Endodermal cell (in vitro differentiated cells): ENCODE measurements at places on chromosomes 11 and 22. TPM values are rescaled to one million over a fixed set of nuclear protein-coding genes. Genes with fewer than 3 reads are reported as not detected.

DNA sequence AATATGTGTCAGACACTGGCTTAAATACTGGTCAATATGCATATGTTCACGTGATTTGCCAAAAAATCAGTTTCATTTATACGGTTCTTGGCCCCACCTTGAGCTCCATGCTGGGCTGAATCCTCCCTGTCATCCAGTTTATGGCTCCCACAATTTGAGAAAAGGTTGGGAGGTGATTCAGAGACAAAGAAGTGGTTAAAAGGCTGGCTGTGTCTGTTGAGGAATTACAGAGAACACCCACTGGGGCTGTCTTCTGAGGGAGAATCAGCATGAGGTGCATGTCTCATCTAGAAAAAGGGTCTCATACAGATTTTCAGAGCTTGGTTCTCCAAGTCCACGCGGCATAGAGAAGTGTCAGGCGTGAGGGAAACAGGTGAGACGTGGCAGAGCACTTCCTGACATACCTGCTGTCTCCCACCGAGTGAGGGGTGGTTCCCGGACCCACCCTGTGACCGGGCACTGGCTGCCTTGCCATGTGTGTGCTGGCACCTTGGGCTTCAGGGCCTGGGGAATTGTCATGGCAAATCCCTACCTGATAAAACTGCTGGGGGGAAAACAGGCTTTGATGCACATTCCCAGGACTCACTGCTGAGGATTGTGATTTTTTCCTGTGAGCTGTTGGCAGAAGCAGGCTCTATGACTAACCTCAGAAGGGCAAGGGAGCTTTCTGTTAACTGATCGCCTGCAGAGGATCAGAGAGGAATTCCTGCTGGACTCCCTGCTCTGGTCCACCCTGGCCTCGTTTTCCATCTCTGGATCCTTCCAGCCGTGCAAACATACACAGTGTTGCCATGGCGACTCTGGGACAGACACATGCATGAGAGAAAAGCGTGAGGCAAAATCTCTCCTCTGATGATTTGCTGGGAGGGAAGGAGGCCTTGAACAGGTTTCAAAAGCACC is 223.6 kb downstream of the ADAMTS15 start:
- no peaks in the 10 kb centered on the region for H3K27me3 ChIP-seq
- H3K4me1 ChIP-seq, result no peaks in the 10 kb centered on the region
- peak; percentile 58 for DNase-seq

- DNase-seq, result no peak
- H3K4me1 ChIP-seq, result no peaks in the 10 kb centered on the region
- H3K36me3 ChIP-seq, result no peaks in the 10 kb centered on the region
Observed at GRCh38 chr11:131897956-131898355, 527.5 kb downstream of the NTM start.

GRCh38 chr22:41284465-41284864 is 1.5 kb downstream of the RANGAP1 start:
- H3K27me3 ChIP-seq, result no peaks in the 10 kb centered on the region
- peak overlapping the region; percentile 97 for H3K4me3 ChIP-seq
- peaks cover 10% of the 10 kb centered on the region for H3K4me1 ChIP-seq
- no peak overlapping the region for H3K27ac ChIP-seq
- no peak for DNase-seq

Gene MOGAT2
- not detected in 3 replicates for total RNA-seq

Gene NRIP3
- 0.86 to 1.2 TPM (median 0.95 TPM) in 3 replicates for total RNA-seq

- H3K36me3 ChIP-seq, result no peaks in the 10 kb centered on the region
- H3K27me3 ChIP-seq, result no peaks in the 10 kb centered on the region
- H3K27ac ChIP-seq, result no peak overlapping the region
- H3K4me3 ChIP-seq, result no peak overlapping the region
Observed at GRCh38 chr11:73287400-73288101, 15.4 kb downstream of the P2RY6 start.

DNA sequence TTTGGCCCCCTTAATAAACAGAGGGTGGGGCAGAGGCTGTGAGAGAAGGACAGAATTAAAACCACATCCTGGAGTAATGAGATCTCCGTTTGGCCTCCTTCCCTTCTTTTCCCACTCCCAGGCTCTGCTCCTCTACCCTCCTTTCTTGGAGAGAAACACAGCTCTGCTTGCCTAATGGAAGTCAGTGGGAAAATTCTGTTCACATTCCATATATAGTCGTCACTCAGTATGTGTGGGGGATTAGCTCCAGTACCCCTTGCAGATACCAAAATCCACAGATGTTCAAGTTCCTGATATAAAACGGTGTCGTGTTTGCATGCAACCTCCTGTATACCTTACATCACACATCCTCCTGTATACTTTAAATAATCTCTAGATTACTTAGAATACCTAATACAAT is 37.6 kb upstream of the THY1 start:
- H3K27ac ChIP-seq, result no peak overlapping the region
- no peaks in the 10 kb centered on the region for H3K36me3 ChIP-seq
- H3K4me3 ChIP-seq, result no peak overlapping the region
- DNase-seq, result no peak

DNA sequence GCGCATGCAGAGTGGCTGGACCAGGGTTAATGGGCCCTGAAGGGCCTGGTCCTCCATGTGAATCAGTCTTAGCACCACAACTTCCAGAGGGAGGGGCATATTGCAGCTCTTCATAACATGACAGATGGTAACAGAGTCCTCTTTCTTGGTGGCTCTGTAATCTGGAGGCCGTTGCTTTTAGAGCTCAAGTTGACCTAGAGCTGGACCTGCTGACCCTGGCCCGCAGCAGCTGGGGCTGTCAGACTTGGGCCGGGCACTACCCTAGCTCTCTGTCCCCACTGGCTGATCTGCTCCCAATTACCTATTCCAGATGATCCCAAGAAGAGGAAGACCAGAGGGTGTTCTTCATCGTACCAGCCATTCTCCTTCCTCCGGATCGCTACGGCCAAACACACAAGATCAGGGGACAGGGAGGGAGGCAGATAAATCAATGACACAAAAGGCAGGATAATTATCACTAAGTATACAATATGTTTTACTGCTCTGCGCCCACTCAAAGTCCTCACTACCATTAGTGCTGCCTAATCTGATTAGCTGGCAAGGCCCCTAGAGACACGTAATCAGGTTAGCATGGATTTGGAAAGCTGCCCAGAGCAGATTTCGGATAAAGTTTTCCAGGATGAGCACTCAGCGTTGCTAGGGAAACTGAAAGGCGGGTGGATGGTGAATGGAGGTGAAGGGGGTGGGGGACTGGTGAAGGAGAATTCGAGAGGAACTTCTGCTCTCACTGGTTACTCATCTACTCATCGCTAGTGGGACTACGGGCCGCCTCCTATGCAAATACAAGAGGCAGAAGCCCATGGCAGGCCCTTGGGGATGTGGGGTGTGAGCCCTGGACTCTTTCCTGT is 64.5 kb upstream of the PHOX2A start:
- H3K4me3 ChIP-seq, result no peak overlapping the region
- H3K27me3 ChIP-seq, result no peaks in the 10 kb centered on the region
- H3K36me3 ChIP-seq, result peaks cover 3% of the 10 kb centered on the region
- H3K27ac ChIP-seq, result no peak overlapping the region

- H3K27me3 ChIP-seq, result no peaks in the 10 kb centered on the region
- DNase-seq, result no peak
- H3K36me3 ChIP-seq, result no peaks in the 10 kb centered on the region
- no peak overlapping the region for H3K4me3 ChIP-seq
- no peak overlapping the region for H3K27ac ChIP-seq
Observed at GRCh38 chr22:42408810-42409529, 23.2 kb downstream of the NFAM1 start.

GRCh38 chr22:45476814-45477213 is 25.9 kb upstream of the FBLN1 start:
- H3K27me3 ChIP-seq, result no peaks in the 10 kb centered on the region
- H3K4me3 ChIP-seq, result no peak overlapping the region
- DNase-seq, result no peak
- H3K4me1 ChIP-seq, result peaks cover 3% of the 10 kb centered on the region

Gene MGAT3
- 16.7 to 20.3 TPM (median 18.6 TPM) in 3 replicates for total RNA-seq

DNA sequence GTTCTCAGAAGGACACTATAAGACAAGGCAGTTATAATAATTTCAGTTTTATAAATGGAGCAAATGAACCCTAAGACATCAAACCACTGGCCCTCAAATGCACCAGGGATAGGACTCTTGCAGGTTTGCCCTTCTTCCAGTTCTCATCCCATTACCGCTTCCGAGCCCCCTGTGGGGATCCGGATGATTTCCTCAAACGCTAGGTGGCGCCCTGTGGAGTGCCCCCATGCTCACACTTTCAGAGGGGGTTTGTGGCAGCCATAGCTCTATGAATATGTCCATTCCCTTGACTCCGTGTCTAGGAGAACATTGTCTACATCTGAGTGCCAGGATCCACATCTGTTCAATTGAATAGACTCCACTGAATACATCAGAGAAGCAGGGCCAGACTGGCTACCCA is 816.3 kb downstream of the NTM start:
- H3K4me1 ChIP-seq, result no peaks in the 10 kb centered on the region
- H3K27me3 ChIP-seq, result peaks cover 7% of the 10 kb centered on the region
- DNase-seq, result peak; percentile 75
- H3K36me3 ChIP-seq, result no peaks in the 10 kb centered on the region
- no peak overlapping the region for H3K4me3 ChIP-seq
- no peak overlapping the region for H3K27ac ChIP-seq

DNA sequence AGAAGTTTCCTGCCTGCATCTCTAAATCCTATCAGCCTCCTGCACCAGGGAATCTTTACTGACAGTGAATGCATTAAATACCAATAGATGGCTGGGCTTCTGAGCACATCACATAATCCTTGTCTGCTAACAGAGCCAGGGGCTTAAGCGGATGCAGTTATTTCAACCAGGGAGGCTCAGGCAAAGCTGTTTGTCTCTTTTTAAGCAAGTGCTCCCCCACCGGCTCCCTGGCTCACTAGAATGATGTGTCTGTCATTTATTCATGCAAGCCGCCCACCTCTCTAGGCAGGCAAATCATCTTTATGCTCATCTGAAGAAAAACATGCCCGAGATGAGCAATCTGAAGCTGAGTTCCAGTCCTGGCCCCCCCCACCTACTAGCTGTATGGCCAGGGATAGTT is 182.3 kb downstream of the TENM4 start:
- H3K27me3 ChIP-seq, result no peaks in the 10 kb centered on the region
- no peak for DNase-seq
- peaks cover 2% of the 10 kb centered on the region for H3K4me1 ChIP-seq
- no peak overlapping the region for H3K27ac ChIP-seq
- H3K36me3 ChIP-seq, result no peaks in the 10 kb centered on the region
- no peak overlapping the region for H3K4me3 ChIP-seq

DNA sequence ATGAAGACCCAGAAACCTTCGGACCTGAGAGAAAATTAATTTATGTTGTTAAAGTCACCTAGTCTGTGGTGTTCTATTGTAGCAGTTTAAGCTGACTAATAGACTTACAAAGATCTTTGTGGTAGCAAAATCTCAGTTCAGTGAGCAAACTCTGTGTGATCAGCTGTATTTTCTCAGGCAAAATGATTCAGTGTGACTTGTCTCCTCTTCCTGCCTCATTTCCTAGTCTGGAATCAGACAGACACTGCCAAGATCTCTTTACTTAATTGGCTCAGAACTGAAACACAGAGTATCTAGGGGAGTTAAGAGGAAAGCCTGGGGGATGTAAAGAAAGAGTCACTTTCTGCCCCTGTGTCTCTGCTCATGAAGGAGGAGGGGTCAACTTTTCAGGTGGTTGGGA is 564.7 kb downstream of the KCNA4 start:
- H3K27me3 ChIP-seq, result no peaks in the 10 kb centered on the region
- no peak overlapping the region for H3K4me3 ChIP-seq
- H3K4me1 ChIP-seq, result peaks cover 7% of the 10 kb centered on the region
- no peaks in the 10 kb centered on the region for H3K36me3 ChIP-seq
- no peak for DNase-seq

Gene C11orf86
- total RNA-seq, result not detected in 2 replicates

Gene CHRM1
- total RNA-seq, result not detected in 2 replicates

- peak overlapping the region; percentile 30 for H3K27ac ChIP-seq
- no peaks in the 10 kb centered on the region for H3K36me3 ChIP-seq
- peaks cover 28% of the 10 kb centered on the region for H3K4me1 ChIP-seq
- H3K4me3 ChIP-seq, result no peak overlapping the region
- DNase-seq, result peak; percentile 41
Observed at GRCh38 chr11:116180806-116181600, 591.8 kb downstream of the BUD13 start.

DNA sequence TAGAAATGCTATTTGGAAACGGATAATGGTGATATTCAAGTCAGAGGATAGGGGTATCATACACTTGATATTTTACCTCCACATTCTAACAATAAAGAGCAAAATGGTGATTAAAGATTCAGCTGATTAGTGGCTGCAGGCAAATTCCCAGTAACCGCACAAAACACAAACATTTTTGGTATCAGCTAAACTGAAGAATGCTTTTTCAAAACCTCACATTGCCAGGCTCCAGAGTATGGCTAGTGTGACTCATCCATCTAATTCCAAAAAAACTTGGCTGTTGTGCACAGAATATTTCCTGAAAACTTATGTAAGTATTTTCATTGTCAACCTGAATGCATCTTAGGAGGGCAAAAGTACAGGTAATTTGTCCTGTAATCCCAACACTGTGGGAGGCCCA is 10.9 kb downstream of the SRPRA start:
- no peak overlapping the region for H3K4me3 ChIP-seq
- H3K36me3 ChIP-seq, result peaks cover 65% of the 10 kb centered on the region
- no peaks in the 10 kb centered on the region for H3K27me3 ChIP-seq
- no peak overlapping the region for H3K27ac ChIP-seq

DNA sequence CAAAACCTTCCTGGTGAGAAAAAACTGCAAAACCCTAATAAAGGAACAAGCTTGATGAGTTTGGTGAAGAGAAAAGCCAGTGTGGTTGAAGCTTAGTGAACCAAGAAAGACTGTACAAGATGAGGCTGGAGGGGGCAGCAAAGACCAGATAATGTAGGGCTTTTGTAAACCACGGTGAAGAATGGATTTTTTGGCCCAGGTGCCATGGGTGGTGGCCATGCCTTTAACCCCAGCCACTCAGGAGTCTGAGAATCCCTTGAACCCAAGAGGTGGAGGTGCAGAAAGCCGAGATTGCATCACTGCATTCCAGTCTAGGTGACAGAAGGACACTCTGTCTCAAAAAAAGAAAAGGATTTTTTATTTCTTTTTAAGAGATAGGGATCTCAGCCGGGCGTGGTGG is 5.0 kb upstream of the ZDHHC5 start:
- no peaks in the 10 kb centered on the region for H3K27me3 ChIP-seq
- H3K4me3 ChIP-seq, result no peak overlapping the region
- H3K27ac ChIP-seq, result no peak overlapping the region
- H3K36me3 ChIP-seq, result peaks cover 25% of the 10 kb centered on the region

DNA sequence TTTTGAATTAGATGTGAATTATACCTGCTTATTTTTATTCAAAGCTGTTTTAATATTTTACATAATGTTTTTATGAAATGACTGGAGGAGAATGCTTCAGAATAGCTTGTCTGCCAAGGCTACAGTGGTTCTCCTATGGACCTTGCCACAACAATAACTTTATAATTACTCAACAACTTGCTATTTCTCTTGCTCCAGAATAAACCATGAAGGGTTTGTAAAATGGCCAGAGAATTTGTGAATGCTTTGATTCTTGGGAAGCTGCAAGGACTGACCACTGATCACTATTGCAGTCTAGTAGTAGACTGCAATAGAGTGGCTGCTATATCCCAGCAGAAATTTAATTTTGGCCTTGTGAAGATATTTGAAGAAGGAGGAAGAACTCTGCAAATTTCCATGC is 199.7 kb downstream of the FAT3 start:
- no peaks in the 10 kb centered on the region for H3K4me1 ChIP-seq
- no peak overlapping the region for H3K4me3 ChIP-seq
- no peak for DNase-seq
- H3K36me3 ChIP-seq, result no peaks in the 10 kb centered on the region

- no peak overlapping the region for H3K4me3 ChIP-seq
- no peaks in the 10 kb centered on the region for H3K27me3 ChIP-seq
- DNase-seq, result no peak
- H3K4me1 ChIP-seq, result no peaks in the 10 kb centered on the region
Observed at GRCh38 chr22:34903416-34903815, 162.5 kb upstream of the ISX start.
